Stimulated activated CD8-positive, alpha-beta memory T cell treated with anti-CD3 and anti-CD28 coated beads, Interleukin-12 subunit alpha, Interleukin-12 subunit beta, amount 100 ng/mL, for 1 hour (primary cell): ENCODE measurements at places on chromosomes 1 and 21.

- DNase-seq, result no peak
These were observed 44.7 kb downstream of the SLC44A3 start for GRCh38 chr1:94864821-94865220.

DNA sequence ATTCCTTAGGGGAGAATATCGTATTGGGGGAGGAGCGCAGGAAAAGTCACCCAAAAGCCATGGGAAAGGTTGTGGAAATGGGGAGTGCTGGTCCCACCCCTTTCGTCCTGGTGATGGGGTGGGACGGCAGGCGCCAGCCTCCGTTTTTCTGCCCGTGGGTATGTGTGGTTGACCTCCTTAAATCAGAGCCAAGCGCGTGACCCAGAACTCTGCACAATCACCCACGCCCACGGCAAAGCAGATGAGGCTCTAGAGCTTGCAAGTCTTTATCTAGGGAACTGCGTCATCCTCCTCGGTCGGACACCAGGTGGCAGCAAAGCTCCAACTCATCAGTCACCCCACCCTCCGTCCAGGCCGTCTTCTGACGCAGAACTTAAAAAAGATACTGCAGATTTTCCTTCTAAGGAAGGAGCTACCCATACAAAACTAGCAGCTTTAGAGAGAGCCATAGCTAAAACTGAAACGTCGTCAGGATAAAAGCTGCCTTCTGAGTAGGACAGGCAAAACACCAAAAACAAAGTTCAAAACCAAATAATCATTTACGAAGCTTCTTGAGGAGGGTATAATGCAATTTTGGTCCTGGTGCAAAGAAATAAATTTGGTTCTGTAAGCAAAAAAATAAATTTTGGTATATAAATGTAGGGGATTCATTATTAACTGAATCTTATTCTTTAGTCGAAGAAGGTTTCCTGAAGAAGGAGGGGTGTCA lies 62.0 kb downstream of the TBX19 start:
- DNase-seq, result peak; percentile 83

GRCh38 chr1:32816676-32817158 lies 441 bp downstream of the YARS1 start:
- DNase-seq, result no peak

DNA sequence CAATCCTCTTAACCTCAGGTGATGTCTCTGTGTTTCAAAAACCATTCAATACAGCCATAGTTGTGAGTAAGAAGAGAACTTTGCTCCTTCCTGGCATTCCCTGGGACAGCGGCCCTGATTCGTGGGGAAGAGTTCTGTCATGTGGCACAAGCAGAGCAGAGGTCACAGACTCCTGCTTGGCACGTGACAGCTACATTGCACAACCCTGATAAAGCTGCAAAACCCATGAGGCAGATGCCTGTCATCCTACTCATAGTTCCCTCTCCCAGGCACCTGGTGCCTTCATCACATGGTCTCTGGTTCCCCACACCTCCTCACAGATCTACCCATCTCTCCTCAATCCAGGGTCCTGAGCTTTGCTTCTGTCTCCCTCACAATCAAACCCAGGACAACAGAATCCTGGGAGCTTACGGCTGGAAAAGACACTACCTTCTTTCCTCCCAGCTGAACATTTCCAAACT lies 70.8 kb downstream of the PLPP3 start:
- no peak for DNase-seq
